NAMALWA (cell line): ENCODE measurements at places on chromosomes 1 and 21.
A peak's percentile ranks its signal among the peaks of the same experiment; 100 is the strongest.

DNA sequence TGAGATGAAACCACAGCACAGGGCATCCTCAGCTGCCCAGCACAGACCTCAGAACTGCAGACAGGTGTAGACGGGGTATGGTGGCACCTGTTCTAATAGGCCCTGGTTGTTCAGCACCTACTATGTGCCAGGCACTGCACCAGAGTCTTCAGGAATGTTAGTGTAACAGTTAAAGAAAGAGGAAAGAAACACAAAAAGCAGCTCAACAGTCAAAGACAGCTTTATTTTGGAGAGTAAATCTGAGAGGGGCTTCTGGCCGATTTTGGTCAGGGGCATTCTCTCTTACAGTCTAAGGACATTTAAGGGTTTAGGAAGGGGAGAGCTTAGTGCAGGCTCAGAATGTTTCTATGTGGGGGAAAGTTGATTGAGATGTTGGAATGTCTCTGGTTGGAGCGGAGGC lies 45.2 kb upstream of the ACTL8 start:
- no peak for DNase-seq

- DNase-seq = no peak
Observed at GRCh38 chr1:29967261-29967660, 730.9 kb downstream of the PTPRU start.

- DNase-seq = no peak
Observed at GRCh38 chr21:39648879-39649278, 36.1 kb downstream of the B3GALT5 start.

- no peak for DNase-seq
Observed at GRCh38 chr1:87269921-87270320, 58.8 kb upstream of the LMO4 start.

GRCh38 chr1:37930246-37931101 lies 16.4 kb downstream of the INPP5B start:
- DNase-seq = peak; percentile 50

DNA sequence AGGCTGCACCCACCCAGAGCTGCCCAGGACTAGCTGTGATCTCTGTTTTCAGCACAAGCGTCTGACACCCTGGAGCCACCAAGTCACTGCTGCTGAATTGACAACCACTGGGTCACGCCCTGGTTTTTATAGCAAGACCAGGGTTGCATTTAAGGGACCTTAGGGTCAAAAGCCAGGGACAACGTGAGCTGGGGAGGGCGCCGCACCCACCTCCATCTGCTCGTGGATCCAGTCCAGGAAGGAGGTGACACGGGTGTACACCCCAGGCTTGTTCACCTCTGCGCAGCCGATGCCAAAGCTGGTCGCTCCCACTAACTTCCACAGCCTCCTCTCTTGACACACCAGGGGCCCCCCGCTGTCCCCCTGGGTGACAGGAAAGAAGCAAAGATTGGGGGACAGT lies 9.2 kb upstream of the TFF1 start:
- no peak for DNase-seq

DNA sequence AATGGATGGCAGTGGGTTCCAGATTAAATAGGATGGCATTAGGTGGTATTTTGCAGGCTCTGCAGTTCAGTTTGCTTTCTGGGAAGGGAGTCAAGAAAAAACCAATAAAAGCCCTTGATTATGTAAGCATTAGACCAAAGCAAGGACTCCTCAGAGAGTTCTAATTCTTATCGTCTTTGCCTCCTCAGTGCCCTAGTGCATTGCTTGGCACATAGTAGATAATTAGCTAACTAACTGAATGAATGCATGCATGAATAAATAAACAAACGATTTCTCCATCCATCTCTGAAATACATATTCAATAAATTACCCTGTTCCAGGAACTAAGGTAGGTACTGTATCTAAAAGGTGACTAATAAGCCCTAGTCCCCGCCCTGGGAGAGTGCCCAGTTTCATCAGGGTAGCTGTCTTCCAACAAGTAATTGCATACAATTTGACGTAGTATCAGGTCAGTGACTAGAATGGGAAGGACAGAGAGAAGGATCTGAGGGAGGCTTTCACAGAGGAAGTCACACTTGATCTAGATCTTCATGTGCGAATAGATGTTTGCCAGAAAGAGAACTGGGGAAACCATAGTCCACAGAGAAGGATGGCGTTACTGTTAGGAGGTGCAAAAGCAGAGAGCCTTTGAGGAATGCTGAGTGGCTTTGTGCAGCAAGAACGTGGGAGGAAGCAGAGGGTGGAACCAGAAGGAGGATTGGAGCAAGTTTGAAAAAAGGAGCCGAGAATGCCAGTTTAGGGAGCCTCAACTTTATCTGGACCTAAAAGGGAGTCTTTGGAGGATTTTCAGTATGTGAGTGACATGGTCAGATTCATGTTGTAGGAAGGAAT lies 111.4 kb downstream of the TBX19 start:
- DNase-seq = no peak

GRCh38 chr1:221672239-221672645 lies 69.6 kb downstream of the DUSP10 start:
- DNase-seq = no peak

DNA sequence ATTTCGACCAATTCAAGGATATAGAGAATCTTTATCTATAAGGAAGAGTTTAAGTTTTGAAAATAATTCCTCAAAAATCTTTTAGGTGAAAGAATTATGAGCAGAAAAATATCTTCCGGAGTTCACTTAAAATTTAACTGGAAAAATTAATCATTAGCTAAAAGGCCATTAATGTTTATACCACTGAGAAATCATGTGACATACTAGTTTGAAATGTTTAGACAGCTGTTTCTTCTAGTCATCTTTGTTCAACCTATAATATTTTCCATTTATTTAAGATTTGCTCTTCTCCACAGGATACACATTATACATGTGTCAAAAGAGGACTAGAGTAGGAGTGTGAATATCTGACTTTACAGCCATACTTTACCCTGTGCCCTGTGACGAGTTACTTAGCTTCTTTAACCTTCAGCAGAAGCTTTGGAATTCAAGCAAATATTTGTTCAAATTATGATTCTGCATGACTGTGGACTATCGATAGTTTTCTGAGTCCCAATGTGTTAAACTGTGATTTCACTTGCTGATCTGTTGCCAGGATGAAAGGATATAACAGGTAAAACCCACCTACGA lies 374.8 kb downstream of the BRINP3 start:
- DNase-seq = no peak
